Glomerular endothelial cell (primary cell): ENCODE measurements at places on chromosomes 13 and 19.

GRCh38 chr19:18100710-18101109 lies 3.1 kb downstream of the MAST3 start:
- DNase-seq: no peak

DNA sequence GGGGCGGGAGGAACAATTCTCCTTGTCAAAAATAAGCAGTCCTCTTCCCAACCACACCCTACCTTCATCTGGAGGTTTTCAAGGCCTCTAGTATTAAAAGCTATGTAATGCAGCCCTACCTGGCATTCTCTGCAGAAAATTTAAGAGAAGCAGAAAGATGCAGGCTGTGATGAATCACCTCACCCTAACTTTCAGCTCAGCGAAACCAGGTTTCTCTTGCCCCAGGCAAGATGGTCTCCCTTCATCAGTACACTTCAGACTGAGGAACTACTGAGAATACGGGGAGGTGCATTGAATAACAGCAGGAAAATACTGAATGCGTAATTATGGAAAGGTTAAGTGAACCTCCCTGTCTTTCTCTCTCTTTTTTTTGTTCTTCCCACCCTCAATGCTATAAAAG lies 437.6 kb upstream of the KLF12 start:
- DNase-seq: no peak

GRCh38 chr13:85772367-85772766 lies 26.9 kb downstream of the SLITRK6 start:
- DNase-seq: no peak

DNA sequence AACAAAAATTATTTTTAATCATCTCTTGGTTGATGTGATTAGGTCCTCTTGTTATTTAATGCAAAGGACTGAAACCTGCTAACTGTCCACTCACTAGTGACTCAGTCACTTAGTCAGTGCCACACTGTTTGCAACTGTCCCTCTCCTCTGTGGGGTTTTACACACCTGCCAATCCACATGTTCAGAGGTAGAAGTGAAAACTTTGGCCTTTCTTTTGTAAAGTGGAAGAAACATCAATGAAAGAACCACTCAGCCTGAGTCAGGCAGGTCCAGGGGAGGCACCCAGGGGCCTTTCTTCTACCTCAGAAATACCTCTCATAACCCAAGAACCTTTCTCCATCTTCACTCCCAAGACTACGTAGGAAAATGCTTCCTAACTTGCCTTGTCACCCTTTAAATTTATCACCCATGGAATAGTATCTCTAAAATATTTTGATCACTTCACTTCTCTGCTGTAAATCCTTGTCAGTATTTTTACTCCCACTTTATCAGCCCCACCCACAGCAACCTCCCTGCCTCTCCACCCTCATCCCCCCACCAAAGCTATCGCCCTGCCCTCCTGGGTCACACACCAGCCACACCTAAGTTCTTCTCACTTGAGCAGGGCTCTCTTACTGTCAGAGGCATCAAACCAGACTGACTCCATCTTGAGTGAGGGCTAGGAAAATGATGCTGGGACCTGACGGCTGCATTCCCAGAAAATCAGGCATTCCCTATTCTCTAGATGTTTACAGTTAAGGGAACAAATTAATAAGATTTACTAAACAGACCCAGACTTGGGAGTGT lies 29.6 kb upstream of the EEF1AKMT1 start:
- DNase-seq: no peak

- DNase-seq: no peak
Observed at GRCh38 chr19:19532806-19533701, 4.3 kb downstream of the YJEFN3 start.

DNA sequence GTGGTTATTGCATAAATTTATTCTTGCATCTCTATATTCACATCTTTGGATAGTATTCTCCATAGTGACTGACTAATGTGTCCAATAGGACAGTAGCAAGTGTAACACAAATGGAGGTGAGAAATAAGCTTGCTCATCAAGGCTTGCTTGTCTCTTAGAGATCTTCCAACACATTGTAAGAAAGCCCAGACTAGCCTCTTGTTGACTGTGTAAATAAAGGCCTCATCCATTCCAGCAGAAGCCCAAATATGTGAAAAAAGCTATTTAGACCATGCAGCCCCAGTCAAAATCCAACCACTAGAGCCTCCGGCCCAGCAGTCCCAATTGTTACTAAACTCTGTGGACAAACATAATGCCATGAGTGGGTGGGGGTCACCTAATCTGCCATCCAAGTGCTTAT lies 2.7 kb upstream of the ZNF615 start:
- DNase-seq: no peak

- no peak for DNase-seq
Observed at GRCh38 chr19:41921577-41922576, 6.4 kb downstream of the ERFL start.

DNA sequence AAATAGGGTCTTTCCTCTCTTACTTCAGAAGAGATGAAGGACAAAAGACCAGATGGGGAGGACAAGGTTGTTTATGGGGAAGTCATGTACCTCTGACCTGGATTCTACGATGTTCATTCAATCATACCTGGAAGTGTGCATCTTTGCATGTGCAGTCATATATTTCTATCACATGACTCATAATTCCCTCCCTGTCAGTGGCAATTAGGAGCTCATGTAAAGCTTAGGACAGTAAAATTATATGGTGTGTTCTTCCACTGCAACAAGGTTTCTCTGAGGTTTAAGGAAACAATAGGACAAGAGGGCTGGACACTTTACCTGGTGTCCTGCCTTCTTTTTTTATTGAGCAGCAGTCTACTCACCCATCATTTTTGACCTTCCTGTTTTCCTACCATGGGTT lies 19.8 kb downstream of the CEACAM7 start:
- DNase-seq: no peak

DNA sequence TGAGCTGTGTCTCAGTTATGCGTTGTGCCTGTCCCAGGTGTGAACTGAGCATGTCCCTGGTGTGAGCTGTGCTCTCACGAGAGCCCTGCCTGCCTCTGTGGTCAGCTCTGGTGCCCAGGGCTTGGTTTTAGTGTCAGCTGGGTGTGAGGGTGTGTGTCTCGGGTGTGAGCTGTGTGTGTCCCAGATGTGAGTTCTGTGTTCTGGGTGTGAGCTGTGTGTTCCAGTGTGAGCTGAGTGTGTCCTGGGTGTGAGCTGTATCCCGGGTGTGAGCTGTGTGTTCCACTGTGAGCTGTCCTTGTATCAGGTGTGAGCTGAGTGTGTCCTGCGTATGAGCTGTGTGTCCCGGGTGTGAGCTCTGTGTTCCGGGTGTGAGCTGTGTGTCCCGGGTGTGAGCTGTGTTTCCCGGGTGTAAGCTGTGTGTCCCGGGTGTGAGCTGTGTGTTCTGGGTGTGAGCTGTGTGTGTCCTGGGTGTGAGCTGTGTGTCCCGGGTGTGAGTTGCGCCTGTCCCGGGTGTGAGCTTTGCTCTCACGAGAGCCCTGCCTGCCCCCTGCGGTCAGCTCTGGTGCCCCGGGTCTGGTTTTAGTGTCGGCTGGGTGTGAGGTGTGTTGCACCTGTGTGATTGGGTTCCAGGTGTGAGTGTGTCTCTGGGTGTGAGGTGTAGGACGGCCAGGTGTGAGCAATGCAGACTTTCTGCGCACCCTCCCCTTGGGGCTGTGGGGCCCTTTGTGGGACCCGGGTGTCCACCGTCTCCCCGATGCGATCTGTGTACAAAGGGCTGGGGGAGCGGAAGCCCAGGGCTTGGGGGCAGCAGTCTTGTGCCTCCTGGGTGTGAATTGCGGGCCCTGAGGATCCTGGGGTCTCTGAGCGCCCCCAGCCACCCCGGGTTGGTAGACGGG lies 7.1 kb upstream of the PEAK3 start:
- no peak for DNase-seq
